ENCODE measurements at places on chromosomes 3 and 15. TPM values are rescaled to one million over a fixed set of nuclear protein-coding genes. Genes with fewer than 3 reads are reported as not detected.

Gene CHRD
- 21.7 TPM for total RNA-seq

Gene RBP2
- total RNA-seq = not detected

Gene COL6A5
- total RNA-seq = not detected

Gene CD276
- total RNA-seq = 67.6 TPM

Gene TRNT1
- 23.8 TPM for total RNA-seq

Gene FOXL2NB
- not detected for total RNA-seq

Gene CATSPER2
- 3.0 TPM for total RNA-seq

Gene CMTM7
- total RNA-seq = 10.3 TPM

Gene SCN5A
- 5.4 TPM for total RNA-seq

Gene CSTA
- not detected for total RNA-seq

Gene LIPC
- not detected for total RNA-seq

Gene GOLGB1
- total RNA-seq = 62.3 TPM

Gene ESYT3
- total RNA-seq = 1.9 TPM

Gene GPR27
- 1.3 TPM for total RNA-seq

Gene CD200
- total RNA-seq = 42.2 TPM

Gene RASL12
- 211 TPM for total RNA-seq

Gene ALDH1A2
- 4.3 TPM for total RNA-seq

Gene SMAD6
- total RNA-seq = 73.3 TPM

Gene TTLL13
- total RNA-seq = not detected

Gene SOX14
- total RNA-seq = not detected

Gene MST1
- 9.2 TPM for total RNA-seq

Gene GOLGA6D
- not detected for total RNA-seq

Gene ZNF502
- total RNA-seq = 4.5 TPM

Gene NR2F2
- total RNA-seq = 31.8 TPM

Gene CPLX3
- not detected for total RNA-seq

Gene CLDND1
- 175 TPM for total RNA-seq

Gene LINGO1
- total RNA-seq = 4.6 TPM

Gene GOLGA6L9
- total RNA-seq = 1.8 TPM

Gene CHST14
- 21.0 TPM for total RNA-seq

Gene GOLGA6L4
- 4.9 TPM for total RNA-seq

Gene MINAR1
- total RNA-seq = 1.3 TPM

Gene IGSF10
- 34.6 TPM for total RNA-seq

Gene CLDN11
- 2.5 TPM for total RNA-seq

Gene MORC1
- not detected for total RNA-seq

Gene ZBBX
- not detected for total RNA-seq

Gene MAN2A2
- total RNA-seq = 59.7 TPM

Gene ZCWPW2
- 2.7 TPM for total RNA-seq

Gene BTLA
- 0.35 TPM for total RNA-seq

Gene NR2E3
- total RNA-seq = 0.27 TPM

Gene NGRN
- 97.5 TPM for total RNA-seq

Data from thoracic aorta (tissue), 2 donors.